Urothelium cell line (cell line): ENCODE measurements at places on chromosomes 12 and 14.

- DNase-seq = no peak
These were observed 13.1 kb downstream of the ATXN3 start for GRCh38 chr14:92093320-92093719.

- DNase-seq = no peak
These were observed 841.1 kb downstream of the TMTC2 start for GRCh38 chr12:83527810-83528209.

GRCh38 chr12:131116468-131117117, 162.9 kb downstream of the ADGRD1 start:
- peak; percentile 62 for DNase-seq

GRCh38 chr14:95524706-95525512, 8.5 kb upstream of the SYNE3 start:
- DNase-seq = no peak

- peak; percentile 32 for DNase-seq
These were observed 71.3 kb downstream of the DERA start for GRCh38 chr12:15982471-15982870.

DNA sequence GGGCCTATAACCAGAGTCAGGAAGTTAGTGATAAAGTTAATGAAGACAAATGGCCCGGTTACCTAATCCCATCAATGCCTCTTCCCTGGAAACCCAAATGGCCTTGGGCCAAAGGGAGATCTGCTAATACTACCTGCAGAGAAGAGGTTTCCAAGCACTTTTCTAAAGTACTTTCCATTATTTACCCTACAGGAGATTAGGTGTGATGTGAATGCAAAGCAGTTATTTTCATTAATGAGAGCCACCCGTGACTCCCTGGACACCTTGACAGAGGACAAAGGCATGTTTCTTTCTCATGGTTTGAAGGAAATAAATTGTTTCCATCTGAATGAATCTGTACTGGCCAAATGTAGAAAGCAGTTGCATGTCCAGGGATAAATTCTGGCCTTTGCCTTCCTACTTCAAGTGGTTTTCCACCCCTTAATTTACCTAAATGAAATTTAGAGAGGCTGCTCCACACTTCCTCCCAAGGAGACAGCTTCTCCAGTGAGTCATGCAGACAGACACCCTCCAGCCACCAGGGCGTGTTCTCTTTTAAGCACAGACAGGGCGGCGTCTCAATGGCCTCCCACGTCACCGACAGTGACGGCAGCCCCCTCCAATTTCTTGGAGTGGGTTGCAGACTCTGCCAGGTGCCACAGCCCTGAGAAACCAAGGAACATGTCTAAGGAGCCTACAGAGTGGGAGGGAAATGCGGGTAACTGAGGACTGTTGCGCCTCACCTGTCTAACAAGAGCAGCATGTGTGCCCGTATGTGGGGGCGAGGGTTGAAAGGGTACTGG, 43.9 kb upstream of the GNPNAT1 start:
- DNase-seq = peak; percentile 93

DNA sequence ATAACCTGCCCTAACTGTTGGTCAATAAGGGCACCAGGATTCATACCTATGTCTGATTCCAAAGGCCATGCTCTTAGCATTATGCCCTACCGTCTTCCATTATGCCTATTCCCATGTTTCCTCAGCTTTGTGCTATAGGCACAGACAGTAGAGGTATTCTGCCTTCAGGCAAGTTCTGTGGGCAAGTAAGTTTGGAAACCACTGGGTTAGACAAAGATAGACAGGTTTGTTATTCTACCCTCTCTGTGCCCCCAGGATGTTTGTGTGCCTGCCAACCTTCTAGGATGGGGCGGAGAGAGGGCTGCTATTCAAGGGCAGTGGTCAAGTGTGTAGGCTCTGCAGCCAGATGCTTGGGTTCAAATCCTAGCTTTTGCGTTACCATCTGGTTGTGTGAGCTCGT, 4.6 kb downstream of the RAPGEF3 start:
- DNase-seq = no peak

- no peak for DNase-seq
These were observed 357.9 kb downstream of the BCL11B start for GRCh38 chr14:98913967-98914650.

- DNase-seq = no peak
These were observed 291.9 kb upstream of the RTL1 start for GRCh38 chr14:101195309-101195901.

GRCh38 chr12:44367916-44368315, 508.2 kb downstream of the NELL2 start:
- DNase-seq = no peak

DNA sequence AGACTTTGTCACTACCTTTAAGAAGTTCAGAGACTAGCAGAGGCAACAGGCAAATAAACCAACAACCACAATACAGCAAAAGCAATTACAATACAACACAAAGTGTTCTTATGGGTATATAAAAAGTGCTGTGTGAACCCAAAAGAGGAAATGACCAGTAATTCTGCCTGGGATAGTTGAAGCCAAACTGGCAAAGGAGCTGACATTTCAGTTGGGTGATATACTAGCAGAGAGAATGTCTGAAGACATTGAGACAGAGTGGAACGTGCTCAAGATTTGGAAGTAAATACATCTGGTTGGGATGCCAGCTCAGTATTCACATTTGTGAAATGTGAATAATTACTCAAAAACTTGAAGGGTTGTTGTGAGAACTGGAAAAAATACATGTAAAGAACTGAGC, 80.6 kb upstream of the GTF2A1 start:
- no peak for DNase-seq

GRCh38 chr14:57761800-57762199, 104.1 kb downstream of the SLC35F4 start:
- DNase-seq = no peak

DNA sequence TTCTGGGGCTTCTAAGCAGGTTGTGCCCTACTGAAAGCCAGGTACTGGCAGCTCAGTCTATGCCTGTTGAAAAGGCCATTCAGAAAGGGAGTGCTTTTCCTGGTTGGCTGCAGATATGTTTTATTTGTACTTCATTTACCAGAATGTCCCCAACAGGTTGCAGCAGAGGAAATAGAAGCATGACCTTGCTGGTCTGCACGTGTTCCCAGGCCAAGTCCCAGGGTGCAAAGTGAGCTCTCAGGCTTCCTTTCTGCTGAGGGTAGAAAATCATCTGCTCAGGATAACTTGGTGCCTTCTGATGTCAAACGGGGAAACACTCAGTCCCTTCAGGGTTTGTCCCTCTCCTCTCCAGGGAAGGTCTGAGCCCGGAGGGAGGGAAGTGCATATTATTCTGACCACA, 356.4 kb downstream of the BCL11B start:
- no peak for DNase-seq

DNA sequence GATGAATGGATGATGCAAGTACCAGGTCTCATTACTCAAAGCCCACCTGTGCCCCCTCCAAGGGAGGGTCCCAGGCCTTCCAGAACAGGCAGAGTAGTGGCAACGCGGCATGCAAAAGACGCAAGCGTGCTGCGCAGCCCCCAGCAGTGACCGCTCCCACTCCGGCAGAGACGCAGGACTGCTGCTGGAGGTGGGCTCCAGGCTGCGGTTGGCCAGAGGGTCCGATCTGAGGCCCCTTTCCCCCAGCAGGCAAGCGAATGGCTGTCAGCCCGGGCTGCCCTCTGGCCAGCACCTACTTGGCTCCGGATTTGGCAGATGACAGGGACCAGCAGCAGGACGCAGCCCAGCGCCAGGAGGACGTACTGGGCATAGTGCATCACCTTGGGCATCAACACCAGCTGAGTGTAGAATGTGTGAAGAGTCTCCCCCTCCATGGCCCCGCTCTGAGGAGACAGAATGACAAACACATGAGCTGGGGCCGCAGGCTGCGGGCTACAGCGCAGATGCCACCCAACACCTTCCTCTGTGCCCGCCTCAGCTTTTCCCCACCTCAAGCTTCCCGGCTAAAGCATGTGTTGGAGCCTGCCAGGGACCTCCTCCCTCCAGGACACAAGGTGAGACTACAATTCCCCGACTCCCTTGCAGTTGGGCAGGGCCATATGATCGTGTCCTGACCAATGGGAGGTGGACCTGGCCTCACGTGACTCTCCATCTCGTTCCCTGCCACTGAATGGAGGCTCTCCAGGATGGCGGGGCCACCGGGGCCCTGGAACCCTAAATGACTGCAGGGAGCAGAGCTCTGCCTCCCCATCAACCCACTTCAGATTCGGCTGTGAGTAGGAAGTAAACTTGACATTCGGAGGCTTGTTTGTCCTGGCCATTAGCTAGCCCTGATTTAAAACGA, 77.4 kb downstream of the SCARB1 start:
- DNase-seq = peak; percentile 76

DNA sequence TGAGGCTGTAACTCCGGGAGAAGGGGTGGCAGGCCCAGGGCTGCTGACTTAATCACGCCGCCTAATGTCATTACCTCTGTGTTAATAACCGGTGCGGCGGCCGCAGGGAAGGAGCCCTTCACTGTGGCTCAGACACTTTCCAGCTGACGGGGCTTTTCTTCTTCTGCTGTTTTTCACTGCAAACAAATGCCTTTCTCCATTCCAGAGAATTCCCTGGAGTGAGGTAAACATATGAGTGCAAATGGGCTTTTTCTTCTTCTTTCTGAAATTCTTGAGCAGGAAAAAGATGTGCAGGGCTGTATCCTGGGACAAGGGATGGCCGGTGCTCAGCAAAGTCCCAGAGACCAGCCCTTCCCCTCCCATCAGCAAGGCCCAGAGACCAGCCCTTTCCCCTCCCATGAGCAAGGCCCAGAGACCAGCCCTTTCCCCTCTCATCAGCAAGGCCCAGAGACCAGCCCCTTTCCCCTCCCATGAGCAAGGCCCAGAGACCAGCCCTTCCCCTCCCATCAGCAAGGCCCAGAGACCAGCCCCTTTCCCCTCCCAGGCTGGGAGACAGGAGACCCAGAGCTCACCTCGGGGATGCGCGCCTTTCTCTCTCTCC, 33.4 kb upstream of the FAM181A start:
- DNase-seq = no peak

- no peak for DNase-seq
These were observed 1129.2 kb downstream of the SLC16A7 start for GRCh38 chr12:60724984-60725383.

DNA sequence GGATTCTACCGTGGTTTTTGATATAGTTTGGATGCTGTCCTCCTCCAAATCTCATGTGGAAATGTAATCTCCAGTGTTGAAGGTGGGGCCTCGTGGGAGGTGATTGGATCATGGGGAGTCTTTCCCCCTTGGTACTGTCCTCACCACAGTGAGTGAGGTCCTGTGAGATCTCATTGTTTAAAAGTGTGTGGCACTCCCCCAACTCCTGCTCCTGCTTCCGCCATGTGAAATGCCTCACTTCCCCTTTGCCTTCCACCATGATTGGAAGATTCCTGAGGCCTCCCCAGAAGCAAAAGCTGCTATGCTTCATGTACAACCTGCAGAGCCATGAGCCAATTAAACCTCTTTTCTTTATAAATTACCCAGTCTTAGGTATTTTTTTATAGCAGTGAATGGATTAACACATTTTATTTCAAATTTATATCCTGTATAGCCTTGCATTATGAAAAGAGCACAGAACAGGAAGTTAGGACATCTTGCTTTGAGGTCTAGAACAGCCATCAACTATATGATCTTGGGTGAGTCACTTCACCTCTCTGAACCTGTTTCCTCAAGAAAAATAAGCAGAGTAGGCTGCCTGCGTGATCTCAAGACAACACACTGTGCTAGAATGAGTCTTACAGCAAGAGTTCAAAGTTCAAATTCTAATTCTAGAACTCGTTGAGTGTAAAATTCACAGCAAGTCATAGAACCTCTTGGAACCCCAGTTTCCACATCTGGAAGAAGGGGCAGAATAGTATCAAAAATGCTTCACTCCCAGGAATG, 160.9 kb upstream of the EEA1 start:
- DNase-seq = peak; percentile 17

- no peak for DNase-seq
These were observed 82.6 kb upstream of the CCDC91 start for GRCh38 chr12:28107679-28108078.

DNA sequence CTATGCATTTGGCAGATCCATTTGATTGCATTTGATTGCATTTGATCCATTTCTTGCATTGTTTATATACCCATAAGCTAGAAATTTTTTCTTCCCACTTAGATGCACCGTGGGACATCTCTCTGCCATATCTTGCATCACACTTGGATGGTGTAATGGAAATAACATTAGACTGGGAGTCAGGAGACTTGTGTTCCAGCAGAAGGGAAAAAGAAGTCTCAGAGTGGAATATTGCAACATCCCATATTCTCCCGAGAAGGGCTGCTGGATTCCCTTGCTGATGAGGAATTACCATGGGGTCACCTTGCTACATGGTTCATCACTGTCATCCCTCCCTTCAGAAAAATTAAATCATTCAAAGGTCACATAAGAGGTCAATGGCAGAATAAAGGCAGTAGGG, 78.1 kb downstream of the KSR2 start:
- no peak for DNase-seq

DNA sequence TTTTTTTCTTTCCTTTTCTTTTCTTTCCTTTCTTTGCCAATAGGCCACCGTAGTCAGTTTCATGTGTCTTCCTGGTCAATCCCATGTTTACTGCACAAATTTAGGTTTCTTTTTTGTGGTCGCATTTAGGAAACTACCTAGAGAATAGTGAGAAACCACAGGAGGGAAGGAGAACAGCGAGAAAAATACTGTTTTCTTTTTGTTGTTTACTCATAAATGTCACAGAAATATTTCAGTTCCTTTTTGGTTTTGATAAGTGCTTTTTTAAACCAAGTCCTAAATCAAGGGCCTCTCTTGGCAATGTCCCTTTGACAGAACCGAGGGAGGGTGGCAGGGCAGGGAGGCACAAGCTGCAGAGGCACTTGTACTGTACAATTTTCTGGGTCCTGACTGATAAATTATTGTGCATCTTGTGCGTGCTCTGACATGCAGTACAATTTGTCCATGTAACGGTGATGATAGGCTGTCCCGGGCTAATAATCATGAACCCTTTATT, 326.1 kb downstream of the CACNA1C start:
- no peak for DNase-seq

- DNase-seq = no peak
These were observed 327.5 kb upstream of the RTL1 start for GRCh38 chr14:101230851-101231550.

DNA sequence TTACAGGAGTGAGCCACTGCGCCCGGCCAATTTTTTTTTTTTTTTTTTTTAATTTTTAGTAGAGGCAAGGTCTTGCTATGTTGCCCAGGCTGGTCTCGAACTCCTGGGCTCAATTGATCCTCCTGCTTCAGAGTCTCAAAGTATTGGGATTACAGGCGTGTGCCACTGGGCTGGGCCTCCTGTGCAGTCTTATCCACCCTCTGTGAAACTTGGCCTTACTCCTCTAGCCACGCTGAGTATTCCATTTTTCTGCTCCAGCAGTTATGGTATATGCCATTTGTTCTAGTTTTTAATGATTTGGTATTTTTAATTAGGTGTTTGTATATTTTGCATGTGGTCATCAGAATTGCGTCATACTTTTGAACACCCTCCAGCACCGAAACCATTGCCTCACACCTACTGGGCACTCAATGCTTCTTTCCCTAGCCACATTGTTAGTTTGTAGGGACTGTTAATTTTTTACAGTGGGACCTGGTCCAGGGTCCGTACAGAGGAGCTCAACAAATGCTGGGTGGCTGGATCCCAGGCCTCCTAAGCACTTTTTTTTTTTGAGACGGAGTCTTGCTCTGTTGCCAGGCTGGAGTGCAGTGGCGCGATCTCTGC, 11.4 kb downstream of the RIOX1 start:
- no peak for DNase-seq
